Mucosa of gallbladder (tissue), 1 donor: ENCODE measurements at places on chromosomes 7 and 10. TPM values are rescaled to one million over a fixed set of nuclear protein-coding genes. Genes with fewer than 3 reads are reported as not detected.

The TSPAN33 gene
- total RNA-seq = 16.2 TPM

The MYO1G gene
- 6.0 TPM for total RNA-seq

The CFAP46 gene
- 1.0 TPM for total RNA-seq

The AKR1C2 gene
- total RNA-seq = 85.5 TPM

The SUN3 gene
- total RNA-seq = not detected

The APBB1IP gene
- 40.1 TPM for total RNA-seq

The MPP7 gene
- total RNA-seq = 47.5 TPM

The SMURF1 gene
- 32.9 TPM for total RNA-seq

The IFIT1B gene
- not detected for total RNA-seq

The PNLIPRP1 gene
- total RNA-seq = 2.1 TPM

The UBN2 gene
- total RNA-seq = 20.4 TPM

The CALHM1 gene
- total RNA-seq = not detected

The CLRN3 gene
- total RNA-seq = 40.8 TPM

The TAF5 gene
- 4.1 TPM for total RNA-seq

The PPP1R17 gene
- total RNA-seq = not detected

The SEC31B gene
- total RNA-seq = 13.5 TPM

The EXOSC1 gene
- 33.8 TPM for total RNA-seq

The SNX10 gene
- 5.4 TPM for total RNA-seq

The GPR37 gene
- total RNA-seq = 3.7 TPM

The MALRD1 gene
- total RNA-seq = 2.3 TPM

The SPACDR gene
- 1.2 TPM for total RNA-seq

The SRGN gene
- 91.4 TPM for total RNA-seq

The CCDC7 gene
- 20.5 TPM for total RNA-seq

The CYP26A1 gene
- total RNA-seq = not detected

The ZCWPW1 gene
- 4.6 TPM for total RNA-seq

The CALHM2 gene
- 24.8 TPM for total RNA-seq

The TMEM130 gene
- 0.26 TPM for total RNA-seq

The ITGB8 gene
- 66.5 TPM for total RNA-seq

The CALML5 gene
- total RNA-seq = not detected

The KCP gene
- 5.2 TPM for total RNA-seq

The PRPS1L1 gene
- not detected for total RNA-seq

The CPA2 gene
- total RNA-seq = 3.3 TPM
